ENCODE measurements at places on chromosomes 6 and 20.

- no peak for DNase-seq
These were observed 103.4 kb downstream of the SCML4 start for GRCh38 chr6:107720717-107721116.

- no peak for DNase-seq
These were observed 42.4 kb downstream of the RBL1 start for GRCh38 chr20:37053230-37053950.

- no peak for DNase-seq
These were observed 13.5 kb downstream of the HLA-A start for GRCh38 chr6:29955783-29956182.

- no peak for DNase-seq
These were observed 699.7 kb downstream of the DHX35 start for GRCh38 chr20:39661833-39662232.

- no peak for DNase-seq
These were observed 100.4 kb upstream of the BACH2 start for GRCh38 chr6:90397047-90397446.

DNA sequence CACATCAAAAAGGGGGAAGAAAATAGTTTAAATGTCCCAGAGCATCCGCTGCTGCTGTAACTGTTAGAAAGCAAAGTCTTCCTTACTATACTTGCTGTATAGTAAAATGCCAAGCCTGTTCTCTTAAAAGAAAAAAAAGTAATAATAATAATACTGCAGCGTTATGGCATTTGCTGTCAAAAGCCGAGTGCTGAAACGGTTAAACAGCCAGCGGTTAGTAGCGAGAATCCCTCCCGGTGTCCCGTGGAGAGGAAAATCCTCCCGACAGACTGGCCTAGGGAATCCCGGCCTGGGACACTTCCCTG lies 19.5 kb upstream of the NFATC2 start:
- DNase-seq: no peak

DNA sequence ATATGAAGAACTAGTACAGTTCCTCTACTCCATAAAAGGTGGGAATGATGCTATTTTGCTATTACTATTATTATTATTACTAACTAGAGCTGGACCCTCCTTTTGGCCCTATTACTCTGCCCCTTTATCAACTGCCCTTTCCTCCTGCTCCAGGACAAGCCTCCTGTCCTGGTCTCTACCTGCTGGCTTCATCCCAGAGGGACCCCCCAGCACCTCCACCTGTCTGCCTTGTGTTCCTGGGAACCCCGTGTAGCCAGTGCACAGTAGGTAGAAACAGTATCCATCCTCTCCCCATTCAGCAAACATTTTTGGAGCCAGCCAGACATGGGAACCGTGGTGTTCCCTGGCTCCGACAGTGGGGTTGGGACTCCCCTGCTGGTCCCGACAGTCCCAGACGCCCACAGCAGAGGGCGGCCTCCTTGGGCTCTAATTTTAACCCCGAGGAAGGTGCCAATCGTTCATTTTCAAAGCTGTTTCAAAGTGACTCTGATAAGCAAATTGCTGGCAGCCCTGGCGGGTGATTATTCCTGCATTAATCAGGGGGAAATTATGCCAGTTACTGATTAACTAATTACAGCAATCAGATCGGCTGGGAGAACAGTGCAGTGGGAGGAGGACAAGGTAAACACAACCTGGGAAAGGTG lies 44.2 kb upstream of the MDGA1 start:
- DNase-seq: peak; percentile 51

DNA sequence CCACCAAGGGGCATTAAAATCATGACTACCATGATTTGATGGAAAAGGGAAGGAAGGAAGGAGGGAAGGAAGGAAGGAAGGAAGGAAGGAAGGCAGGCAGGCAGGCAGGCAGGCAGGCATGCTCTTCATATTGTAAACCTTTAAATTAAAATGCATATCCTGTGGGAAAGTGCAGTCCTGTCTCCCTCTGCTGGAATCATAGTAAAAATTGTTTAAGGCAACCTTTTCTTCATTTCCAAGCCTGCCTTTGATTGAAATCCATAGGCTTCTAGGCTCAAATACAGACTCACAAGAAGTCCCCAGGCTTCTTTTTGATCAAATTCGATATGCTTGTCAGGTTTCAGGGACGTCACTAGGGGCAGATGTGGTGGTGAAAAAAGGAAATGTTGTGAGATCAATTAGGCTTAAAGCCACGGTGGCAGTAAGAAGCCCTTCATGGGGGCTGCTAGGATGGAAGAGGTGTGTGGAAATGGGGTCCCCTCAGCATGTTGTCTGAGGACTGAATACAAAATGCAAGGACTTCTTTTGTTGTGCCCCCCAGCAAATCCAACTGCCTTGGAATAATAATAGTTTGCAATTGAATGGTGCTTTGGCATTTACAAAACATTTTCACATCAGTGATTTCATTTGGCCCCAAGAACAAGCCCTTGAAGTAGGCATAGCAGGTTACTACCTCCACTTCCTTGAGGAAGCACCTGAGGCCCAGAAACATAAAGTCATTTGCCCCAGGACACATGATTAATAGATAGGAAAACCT lies 25.6 kb upstream of the GABRR1 start:
- DNase-seq: peak; percentile 30

- no peak for DNase-seq
These were observed 305.1 kb upstream of the SASH1 start for GRCh38 chr6:148037496-148037895.

DNA sequence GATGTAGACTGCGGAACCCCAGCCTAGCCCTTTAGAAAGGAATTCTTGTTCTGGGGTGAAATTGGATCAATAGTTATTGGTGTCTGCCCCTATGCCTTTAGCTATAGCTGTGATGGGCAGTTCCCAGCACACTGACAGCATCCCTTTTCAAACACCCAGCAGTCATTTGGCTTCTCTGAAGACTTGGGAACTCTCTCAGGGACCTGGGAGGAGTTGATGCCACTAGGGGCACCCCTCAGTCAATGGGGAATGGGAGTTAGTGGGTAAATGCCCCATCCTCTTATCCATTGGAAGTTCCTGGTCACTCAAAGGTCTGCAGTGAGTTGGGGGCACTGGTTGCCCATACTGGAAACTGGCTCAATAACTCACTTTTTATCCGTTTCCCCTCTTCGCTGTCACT lies 31.6 kb upstream of the CSNK2A1 start:
- DNase-seq: no peak

DNA sequence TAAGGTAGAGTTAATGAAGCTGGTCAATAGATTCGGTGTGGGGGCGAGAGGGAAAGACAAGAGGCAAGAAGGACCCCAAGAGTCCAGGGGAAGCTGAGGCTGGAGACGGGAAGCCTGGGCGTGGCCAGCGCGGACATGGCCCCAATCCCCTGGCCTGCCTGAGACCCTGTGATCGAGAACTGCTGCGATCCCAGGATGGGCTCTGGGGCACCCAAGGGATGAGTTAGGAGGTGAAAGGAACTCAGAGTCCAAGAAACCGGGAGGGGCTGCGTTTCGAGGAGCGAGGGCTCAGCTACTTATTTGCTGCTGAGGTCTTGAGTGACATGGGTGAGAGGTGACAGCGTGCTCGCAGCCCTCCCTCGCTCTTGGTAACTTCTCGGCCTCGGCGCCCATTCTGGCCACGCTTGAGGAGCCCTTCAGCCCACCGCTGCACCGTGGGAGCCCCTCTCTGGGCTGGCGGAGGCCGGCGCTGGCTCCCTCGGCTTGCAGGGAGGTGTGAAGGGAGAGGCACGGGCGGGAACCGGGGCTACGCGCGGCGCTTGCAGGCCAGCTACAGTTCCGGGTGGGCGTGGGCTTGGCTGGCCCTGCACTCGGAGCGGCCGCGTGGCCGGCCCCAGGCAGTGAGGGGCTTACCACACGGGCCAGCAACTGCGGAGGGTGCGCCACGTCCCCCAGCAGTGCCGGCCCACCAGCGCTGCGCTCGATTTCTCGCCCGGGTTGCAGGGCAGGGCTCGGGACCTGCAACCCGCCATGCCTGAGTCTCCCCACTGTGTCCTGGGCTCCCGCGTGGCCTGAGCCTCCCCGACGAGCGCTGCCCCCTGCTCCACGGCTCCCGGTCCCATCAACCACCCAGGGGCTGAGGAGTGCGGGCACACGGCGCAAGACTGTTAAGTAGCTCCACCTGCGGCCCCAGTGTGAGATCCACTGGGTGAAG lies 58.2 kb downstream of the IRF4 start:
- DNase-seq: no peak

DNA sequence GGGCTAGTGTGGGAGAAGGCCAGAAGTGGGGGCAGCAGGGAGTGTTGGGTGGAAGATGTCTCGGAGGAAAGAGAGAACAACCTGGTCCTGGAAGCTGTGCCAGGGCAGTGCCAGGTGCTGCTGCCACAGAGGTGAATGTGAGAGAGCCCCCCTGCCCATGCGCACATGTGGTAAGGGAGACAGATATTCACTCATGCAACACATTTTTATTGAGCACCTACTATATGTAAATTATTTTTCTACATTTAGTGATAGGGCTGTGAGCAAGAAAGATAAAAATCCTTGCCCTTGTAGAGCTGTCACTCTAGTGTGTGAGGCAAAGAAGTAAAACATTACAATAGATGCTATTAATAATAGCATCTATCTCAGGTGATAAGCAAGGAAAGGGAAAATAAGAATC lies 471 bp downstream of the CLPSL1 start:
- no peak for DNase-seq

DNA sequence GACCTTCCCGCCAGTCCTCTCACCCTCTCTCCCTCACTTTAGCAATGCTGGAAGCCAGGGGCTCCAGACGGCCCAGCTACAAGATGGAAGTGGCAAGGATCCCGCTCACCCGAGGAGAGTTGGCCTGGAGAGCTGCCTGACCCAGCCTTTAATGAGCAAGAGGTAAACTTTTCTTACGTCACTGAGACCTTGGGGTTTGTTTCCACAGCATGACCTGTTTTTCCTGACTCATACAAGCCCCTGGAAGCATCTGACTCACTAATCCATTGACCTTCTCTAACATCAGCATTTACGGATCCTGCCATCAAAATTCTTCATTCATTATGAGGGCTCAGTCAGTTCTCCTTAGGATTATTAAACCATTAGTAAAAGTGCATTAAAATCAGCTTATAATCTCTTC lies 120.4 kb downstream of the MYLK4 start:
- no peak for DNase-seq

GRCh38 chr6:106413722-106414121 lies 53.2 kb downstream of the CRYBG1 start:
- no peak for DNase-seq

DNA sequence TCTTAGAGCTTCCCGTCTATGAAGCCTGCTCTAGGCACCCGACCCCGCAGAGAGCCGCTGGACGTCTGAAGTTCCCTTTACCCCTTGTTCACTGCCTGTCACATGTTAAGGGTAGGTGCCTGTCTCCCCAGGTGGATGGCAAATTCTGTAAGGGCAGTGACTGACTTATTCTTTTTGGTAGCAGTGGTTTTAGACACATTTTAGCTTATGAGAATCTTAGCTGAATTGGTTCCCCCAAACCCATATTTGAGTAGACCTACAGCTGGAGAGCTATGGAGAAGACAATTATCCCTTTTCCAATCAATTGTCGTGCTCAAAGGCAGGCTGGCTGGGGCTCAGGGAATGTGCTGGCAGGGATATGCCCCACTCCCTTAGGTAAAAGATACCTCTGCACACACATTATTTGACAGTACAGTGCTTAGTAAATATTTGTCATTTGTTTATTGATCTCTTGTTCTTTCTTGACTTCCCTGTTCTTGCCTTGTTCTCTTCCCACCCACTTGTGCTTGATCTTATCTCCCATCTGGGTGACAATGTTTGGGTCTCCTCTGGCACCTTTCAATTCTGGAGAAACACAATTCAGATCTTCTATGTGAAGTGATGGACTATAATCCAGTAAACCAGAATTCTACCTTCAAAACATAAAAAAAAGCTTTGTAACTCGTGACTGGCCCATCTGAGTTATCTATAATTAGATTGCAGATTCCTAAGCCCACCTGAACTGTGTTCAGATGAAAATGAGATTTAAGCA lies 114.3 kb upstream of the SLC2A12 start:
- no peak for DNase-seq

Measured in RPMI8226 (cell line).